ENCODE measurements at places on chromosomes 5 and 9.

DNA sequence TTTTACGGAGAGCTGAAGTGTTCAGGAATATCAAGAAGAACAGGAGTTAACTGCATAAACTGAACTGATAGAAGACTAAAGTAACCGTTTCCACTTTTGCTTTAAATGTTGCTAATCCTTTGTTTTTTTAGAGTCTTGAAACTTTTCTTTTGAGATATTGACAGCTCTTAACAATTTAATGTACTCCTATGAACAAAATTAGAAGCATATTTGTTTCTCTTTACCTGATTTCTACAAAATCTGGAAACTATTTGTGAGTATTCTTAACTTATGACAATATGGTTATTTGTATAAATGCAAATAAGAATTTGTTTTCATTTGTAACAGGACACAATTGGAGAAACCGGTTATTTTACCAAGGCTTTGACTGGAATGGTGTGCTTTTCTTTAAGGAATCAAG lies 89.5 kb upstream of the FAM120A start:
- no peak for DNase-seq

- DNase-seq: no peak
Observed at GRCh38 chr9:35976726-35977125, 18.8 kb upstream of the OR2S2 start.

DNA sequence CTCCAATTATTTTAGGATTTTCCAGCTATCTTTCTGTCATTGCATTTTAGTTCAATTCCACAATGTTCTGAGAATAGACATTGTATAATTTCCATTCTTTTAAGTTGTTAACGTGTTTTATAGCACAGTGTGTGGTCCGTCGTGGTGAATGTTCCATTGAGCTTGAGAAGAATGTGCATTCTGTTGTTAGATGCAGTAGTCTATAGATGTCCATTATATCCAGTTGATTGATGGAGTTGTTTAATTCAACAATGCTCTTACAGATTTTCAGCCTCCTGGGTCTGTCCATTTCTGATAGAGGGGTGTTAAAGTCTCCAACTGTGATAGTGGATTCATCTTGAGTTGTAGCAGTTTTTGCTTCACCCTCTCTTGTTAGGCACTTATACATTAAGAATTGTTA lies 1587.7 kb upstream of the NUDT12 start:
- no peak for DNase-seq

- DNase-seq: no peak
Observed at GRCh38 chr9:110672873-110673510, 4.4 kb downstream of the MUSK start.

All from activated CD4-positive, alpha-beta T cell treated with anti-CD3 and anti-CD28 coated beads for 24 hours (primary cell).